D721Med (cell line): ENCODE measurements at places on chromosomes 11 and 22.

DNA sequence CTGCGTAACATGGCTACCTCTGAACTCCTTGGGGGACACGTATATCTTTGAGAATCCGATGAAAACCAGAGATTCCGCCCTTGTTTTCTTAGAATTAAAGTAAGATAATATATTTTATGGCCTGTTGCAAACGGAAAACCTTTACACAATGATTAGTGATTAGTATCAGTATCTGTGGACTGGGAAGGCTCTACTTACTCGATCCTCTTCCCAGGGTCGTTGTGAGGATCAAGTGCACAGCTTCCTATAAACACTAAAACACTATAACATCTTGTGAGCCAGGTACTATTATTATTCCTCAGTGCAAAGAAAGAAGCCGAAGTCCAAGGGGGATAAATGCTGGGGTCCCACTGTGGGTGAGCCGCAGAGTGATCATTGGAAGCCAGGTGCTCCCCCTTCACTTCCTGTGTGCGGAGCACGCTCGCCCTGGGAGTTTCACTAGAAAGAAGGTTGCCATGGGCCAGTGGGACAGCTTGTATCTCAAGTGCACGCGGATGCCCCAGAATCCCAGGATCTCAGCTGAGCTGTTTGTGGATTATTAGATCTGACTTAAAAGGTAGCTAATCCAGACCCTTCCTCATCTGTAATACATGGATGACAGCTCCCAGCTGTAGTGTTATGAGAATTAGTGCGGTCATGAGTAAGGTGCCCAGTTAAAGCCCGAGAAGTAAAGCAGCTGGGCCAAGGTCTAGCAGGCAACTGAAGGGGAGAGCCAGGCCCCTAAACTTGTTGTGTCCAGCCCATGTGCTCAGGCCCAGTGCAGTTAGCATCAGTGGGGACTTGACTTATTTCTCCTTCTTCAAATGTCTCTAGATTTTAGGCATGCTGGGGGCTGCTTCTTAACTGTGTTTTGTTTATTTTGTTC lies 839 bp downstream of the CBY1 start:
- DNase-seq, result no peak

DNA sequence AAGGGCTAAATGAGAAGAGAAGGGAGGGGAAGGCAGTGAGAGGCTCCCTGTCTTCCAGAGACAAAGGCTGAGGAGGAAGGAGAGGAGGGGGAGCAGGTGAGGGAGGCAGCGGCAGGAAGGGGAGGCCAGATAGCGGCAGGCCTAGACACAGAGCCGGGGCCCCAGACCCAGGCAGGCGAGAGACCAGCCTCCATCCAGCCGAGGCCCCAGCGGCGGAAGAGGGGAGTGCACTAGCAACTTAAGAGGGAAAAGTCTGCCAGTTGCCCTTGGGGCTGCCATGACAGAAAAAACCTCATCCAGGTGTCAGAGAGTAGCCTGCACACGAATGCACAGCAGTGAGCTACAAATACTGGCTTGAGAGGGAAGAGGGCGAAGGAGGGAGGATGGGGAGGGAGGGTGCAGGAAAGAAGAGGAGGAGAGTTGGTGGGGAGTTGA lies 46.7 kb downstream of the IGLL1 start:
- peak; percentile 13 for DNase-seq

- DNase-seq, result no peak
Measured at GRCh38 chr11:26285608-26286007, 46.3 kb upstream of the ANO3 start.

DNA sequence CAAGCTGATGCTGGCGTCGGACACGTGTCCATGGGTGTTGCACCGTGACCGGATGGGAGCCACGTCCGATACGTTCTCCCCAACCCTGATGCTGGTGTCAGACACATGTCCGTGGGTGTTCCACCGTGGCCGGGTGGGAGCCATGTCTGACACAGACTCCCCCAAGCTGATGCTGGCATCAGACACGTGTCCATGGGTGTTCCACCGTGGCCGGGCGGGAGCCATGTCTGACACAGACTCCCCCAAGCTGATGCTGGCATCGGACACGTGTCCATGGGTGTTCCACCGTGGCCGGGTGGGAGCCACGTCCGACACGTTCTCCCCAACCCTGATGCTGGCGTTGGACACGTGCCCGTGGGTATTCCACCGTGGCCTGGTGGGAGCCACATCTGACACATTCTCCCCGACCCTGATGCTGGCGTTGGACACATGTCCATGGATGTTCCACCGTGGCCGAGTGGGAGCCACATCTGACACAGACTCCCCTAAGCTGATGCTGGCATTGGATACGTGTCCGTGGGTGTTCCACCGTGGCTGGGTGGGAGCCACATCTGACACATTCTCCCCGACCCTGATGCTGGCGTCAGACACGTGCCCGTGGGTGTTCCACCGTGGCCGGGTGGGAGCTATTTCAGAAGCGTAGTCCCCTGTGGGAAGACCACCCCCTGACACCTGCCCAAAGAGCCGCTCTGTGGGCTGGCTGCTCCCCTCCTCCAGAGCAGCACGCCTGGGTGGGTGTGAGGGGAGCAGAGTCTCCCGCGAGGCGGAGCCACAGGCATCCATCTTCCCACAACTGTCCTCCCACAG lies 20.0 kb downstream of the SELENOO start:
- DNase-seq, result no peak
